Suppressor macrophage (primary cell): ENCODE measurements at places on chromosomes 11 and 22.

- DNase-seq = no peak
Observed at GRCh38 chr22:45211848-45212247, 28.8 kb downstream of the KIAA0930 start.

DNA sequence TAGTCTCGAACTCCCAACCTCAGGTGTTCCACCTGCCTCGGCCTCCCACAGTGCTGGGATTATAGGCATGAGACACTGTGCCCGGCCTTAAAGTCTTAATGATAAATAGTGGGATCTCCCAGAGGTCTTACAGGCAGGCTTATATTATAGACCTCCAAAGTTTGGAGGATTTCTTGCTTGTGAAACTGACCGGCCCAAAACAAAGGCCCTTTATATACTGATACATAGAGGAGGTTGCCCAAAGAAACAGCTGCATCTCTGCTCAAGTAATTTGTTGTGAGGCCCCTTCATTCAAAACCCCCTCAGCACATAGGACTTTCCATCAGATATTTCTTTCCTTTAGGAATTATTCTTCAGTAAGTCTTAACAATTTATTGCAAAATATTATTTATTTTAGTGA is 27.4 kb upstream of the RDX start:
- DNase-seq = no peak

DNA sequence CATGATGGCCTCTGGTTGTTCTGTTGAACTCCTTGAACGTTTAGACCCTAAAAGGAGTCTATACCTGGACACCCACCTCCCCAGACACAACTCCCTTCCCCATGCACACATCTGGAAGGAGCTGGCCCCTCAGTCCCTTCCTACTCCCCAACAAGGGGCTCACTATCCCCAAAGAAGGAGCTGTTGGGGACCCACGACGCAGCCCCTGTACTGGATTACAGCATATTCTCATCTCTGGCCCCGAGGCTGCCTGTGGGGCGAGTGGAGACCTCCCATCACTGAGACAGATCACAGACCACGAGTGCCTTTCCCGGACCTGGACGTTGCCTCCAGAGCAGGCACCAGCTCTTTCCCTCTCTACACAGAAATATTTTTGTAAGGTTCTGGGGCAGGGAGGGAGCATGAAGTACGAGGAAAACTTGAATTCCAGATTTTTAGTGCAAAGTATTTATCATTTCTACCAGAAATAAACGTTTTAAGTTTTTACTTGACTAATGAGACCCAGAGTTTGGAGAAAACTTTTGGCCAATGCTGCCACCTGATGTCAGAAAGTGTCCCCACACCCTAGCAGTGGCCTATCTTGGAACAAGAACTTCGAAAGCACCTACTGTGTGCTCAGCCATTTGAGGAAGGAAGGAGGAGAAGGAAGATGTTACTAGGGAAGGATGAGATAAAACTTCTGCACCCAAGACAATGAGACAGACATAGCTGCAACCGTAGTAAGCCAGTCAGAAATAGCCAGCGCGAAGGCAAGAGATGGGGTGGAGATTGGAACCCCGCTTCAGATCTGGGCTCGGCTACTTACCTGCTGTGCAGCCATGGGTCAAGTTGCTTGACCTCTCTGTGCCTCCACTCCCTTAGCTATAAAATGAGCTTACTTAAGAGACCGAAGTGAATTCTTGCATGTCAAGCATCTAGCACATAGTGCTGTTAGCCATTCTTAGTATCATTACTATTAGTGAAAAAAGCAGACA is 10.2 kb upstream of the POU2F3 start:
- DNase-seq = peak; percentile 68

DNA sequence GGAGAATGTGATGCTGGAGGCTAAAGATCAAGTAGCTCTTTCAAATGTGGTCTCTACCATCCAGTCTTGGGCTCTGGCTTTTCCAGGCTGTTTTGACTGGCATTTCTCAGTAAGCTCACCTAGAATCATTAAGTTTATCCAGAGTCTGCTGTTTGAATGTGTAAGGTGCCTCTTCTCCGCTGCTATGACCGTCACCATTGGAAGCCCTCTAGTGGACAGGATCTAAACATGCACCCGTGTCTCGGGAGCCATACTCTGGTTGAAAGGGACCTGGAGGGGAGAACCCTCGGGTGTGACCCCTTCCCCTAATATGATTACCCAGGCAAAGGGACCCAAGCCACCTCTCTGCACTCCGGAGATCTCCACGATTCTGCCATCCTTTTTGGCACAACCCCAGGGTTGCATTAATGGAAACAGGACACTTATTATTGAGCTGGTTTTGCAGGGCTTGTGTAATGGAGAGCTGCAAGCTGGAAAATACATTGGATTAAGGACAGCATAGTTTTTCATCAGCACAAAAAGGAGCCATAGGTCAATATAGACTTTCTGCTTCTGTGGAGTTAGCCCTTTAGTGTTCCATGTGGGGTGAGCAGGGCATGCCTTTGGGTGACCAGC is 191.0 kb upstream of the LARGE1 start:
- DNase-seq = peak; percentile 30

GRCh38 chr22:36658900-36659299 is 44.7 kb downstream of the CACNG2 start:
- DNase-seq = peak; percentile 51

- no peak for DNase-seq
Observed at GRCh38 chr11:71418643-71419042, 29.6 kb downstream of the DHCR7 start.

DNA sequence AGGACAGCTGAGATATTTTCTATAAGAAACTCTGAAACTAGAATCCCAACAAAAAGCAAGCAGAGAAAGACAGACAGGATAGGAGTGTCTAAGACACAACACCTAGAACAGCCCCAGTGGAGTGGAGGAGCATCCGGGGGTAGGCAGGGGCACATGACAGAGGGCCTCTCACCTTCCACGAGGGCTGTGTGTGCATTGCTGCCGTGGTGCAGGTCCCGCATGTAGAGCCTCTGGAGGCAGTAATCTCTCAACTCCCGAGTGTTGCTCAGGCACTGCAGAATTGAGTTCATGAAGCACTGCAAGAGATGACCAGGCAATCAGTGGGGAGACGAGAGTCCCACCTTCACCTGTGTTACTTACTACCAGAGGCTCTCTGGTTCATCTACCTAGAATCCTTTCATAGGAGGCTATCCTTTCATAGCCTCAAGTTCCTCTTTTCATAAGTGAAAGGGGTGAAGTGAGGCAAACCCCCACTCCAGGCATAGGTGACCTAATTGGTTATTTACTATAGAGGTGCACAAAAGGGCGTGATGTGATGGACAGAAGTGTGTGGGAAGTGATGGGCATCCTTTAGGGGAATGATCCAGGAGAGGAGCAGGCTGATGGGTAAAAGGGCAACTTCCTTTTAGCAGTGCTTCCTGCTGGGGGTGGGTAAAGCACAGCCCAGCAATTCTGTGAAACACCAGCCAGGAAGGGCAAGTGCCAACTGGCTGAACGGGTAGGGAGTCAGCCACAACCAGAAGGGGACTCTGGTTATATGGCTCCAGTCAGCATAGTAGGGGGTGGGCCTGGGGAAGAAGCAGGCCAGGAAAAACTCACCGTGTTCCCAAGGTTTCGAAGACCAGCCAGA is 13.1 kb upstream of the MFRP start:
- DNase-seq = peak; percentile 81

GRCh38 chr11:128421577-128422330 is 165.6 kb downstream of the ETS1 start:
- no peak for DNase-seq

DNA sequence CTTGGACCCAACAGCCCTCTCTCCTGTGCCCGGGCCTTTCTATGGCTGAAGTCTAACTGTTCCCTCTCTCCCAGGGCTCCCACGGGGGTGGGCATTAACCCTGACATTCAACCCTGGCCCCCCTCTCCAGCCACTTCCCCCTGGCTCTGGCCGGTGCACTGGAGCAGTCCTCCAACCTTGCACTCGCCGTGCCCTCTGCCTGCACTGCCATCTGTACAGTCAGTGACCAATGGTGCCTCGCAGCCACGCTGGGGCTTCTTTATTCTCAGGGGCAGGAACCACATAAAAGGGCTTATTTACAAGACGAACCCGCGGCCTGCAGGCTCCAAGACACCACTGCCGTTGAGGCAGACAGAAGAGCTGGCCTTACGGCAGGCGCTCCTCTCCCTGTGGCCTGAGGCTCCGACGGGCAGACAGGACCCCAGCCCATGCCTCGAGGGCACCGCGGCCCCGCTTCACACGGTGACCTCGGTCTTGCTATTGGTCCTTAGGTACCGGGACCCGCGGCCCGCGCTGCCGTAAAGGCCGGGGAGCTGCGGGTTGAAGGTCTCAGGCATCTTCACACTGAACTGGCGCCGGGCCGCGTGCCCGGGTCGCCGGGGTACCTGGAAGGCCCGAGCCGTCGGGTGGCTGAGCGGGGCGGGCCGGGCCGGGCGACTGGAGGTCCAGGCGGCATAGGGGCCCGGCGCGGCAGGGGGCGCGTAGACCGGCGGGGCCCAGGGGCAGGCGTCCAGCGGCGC is 5.4 kb downstream of the SHISA8 start:
- no peak for DNase-seq

DNA sequence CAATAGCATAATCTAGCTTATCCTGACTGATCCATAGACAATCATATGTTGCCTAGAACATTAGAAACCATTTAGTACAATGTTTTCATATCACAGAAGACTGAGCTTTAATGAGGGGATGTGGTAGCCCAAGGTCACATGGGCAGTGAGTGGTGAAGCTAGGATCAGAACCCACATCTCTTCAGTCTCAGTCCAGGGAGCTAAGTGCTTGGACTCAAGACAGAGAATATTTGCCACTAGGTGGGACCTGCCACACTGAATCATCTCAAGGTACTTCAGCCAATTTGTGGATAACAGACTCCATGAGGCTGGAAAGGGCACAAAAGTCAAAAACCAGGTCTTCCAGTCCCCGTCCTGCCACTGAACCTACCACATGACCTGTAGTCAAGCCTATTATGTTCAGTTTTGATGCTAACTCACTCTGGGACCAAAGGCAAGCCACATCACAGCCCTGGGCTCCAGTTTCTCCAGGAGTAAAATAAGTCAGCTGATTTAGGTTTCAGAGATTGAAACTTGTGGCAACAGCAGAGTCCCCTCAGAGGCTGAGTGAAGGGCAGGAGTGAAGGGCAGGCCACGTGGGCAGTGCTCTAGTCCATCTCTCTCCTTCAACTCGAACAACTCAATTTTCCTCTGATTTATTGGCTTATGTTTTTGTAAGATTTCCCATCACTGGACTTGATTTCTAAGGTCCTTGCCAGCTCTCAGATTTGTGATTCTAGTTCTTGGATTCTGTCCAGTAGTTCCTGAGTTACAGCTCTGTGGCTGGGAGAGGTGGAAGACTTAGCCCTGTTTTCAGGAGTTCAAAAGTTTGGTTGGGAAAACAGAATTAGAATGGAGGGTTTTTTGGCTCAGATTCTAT is 84.6 kb upstream of the PHOX2A start:
- no peak for DNase-seq

- DNase-seq = no peak
Observed at GRCh38 chr11:23789938-23790371, 706.9 kb upstream of the LUZP2 start.

DNA sequence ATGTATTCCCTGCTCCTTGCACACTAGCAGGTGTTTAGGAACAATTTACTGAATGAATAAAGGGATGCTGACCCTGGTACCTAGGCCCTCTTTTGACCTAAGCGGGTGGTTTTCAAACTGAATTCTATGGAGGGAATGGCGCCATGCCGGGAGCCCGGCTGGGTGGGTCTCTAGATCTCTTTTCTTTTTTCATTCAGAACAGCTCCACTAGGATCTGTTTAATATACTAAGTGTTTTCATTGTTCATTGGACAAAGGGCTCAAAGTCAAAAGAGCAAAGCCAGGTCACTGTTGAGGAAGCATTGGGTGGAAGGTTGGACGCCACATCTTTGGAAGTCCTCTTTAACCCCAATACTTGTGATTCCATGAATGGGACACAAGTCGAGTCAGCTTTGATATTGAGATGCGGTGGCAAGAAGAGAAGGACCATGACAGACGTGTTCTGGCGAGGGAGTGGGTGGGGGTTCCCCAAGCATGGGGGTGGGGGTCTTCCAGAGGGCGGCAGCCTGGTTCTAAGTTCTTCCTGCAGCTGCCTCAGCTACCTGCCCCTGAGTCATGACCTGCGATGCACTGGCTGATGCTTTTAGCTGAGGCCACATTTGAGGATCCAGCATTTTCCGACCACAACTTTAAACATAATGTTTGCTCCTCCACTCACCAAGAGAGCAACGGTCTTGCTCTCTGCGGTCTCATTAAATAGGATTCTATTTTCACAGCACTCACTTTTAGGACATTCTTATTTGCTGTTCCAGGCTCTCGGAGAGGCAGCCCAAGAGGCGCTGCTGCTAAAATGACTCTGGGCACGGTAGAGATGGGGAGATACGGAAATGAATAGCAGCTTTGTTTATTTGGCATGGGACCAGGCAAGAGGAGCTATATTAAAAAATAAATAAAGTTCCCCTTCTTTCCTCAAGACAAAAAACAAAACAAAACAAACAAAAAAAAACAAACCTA is 100.6 kb downstream of the FBXO7 start:
- DNase-seq = no peak
